Stimulated activated CD8-positive, alpha-beta memory T cell treated with anti-CD3 and anti-CD28 coated beads, Interleukin-15, amount 100 ng/mL, for 48 hours (primary cell): ENCODE measurements at places on chromosomes 6 and 20.
A peak's percentile ranks its signal among the peaks of the same experiment; 100 is the strongest.

- DNase-seq, result peak; percentile 20
Observed at GRCh38 chr6:41200901-41201763, at the start of gene TREML2. Gene TREML2, minus strand, starts transcription at chr6:41201149. Its CDS starts 141 bp downstream, at chr6:41201008.

DNA sequence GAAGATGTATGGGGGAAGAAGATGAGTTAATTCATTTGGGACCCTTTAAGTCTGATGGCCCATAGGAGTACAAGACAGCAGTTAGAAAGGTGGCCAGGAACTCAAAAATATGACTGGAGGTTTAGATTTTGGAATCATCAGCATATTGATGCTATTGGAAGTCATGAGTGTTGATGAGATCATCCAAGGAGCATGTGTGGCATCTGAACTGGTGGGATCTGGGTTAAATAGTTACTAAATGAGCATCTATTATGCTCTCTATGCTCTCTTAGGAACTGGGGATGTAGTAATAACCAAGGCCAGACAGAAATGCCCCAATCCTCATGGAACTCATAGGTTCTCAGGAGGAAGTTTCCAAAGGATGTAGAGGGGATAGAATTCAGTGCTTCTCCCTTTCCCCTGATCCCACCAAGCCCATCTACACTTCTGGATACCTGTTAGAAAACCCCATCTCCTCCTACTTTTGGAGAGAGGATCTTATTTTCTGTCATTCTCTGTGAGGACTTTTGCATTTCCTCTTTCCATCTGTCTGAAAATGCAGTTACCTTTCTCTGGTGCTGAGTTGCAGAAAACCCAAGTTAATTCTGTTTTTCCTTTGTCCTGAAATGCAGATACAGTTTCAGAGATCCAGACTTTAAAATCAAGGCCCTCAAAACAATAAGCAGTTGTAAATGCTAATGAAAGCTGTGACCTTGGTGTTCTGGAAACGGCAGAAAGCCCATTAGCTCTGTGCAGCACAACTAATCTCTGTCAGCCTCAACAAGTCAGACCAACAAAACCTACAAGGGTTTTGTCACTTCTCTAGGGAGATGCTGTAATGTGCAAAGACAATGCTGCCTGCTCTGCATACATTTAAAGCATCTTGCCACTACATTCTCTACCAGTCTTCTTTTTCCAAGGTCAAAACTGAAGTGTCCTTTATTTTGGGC lies 65.8 kb downstream of the TBC1D7 start:
- no peak for DNase-seq

DNA sequence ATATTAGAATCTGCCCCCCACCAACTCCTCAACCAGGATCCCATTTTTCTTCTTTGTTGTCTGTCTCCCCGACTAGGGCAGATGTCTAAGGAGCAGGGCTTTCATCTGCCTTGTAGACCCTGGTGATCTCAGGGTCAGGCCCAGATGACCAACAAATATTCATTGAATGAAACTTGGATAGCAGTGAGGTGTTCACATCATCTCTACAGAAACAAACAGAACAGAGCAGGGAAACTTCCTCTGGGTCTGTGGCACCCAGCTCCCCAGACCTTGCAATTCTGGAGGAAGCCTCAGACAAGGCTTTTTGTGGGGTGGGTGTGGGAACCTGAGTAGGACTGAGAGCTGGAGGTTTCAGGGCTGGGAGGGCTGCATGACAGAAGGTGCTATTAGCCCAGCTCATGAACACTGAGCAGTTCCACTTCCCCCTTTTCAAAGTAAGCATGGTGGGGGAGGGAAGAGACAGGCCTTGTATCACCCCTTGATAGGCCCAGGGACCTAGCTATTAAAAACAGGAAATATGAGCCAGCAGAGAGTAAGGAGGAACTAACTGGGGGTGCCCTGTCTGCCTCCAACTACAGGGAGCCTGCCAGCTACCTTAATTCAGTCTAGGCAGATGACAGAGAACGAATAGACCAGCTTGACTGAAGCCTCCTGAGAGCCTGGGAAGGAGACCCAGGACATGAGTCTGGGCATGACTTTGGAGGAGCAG lies 37.3 kb upstream of the TOP1 start:
- DNase-seq, result no peak

- no peak for DNase-seq
Observed at GRCh38 chr6:132231121-132231884, 170.0 kb downstream of the MOXD1 start.

DNA sequence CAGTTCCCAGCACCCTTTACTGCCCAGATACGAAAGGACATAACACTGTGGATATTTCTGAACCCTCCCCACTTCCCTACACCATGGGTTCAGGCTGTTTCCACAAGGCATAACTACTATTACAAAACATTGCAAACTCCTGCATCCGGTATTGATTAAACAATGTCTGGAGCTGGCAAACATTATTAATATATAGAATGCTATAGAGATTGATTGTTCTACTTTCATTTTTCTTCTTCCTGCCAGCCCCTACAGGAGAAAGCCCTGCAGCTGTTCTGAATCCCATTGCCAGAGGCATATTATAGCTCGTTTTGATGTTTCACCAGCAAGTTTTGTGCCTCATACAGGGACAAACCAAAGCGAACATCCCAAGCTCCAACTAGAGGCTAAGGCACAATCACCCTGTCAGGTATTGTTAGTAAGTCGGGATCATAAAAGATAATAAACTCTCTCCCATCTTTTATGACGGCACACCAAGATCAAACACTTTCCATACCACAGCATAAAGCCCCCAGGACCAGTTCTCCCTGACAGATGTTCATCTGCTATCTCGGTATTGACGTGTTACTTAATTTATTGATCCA lies 331.1 kb upstream of the NT5E start:
- DNase-seq, result no peak

- DNase-seq, result no peak
Observed at GRCh38 chr6:130204322-130204721, 18.4 kb downstream of the SAMD3 start.
